Right lobe of liver (tissue), 6 donors: ENCODE measurements at places on chromosomes 3 and 15.

DNA sequence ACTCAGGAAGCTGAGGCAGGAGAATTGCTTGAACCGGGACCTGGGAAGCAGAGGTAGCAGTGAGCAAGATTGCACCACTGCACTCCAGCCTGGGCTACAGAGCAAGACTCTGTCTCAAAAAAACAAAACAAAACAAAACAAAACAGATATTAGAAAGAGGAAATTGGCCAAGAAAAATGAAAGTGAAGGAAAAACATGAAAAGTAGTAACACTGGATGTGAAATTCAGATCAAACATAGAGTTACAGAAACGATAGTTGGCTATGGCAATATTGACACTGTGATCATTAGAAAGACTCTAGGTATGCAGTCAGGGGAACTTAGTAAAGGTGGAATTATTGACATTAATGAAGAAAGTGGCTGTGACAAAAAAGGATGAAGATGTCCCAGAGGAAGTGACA is 13.2 kb upstream of the TIPARP start:
- no peak overlapping the region for H3K4me3 ChIP-seq
- no peaks in the 10 kb centered on the region for H3K27me3 ChIP-seq
- no peaks in the 10 kb centered on the region for H3K4me1 ChIP-seq
- no peak for DNase-seq
- H3K27ac ChIP-seq = no peak overlapping the region

DNA sequence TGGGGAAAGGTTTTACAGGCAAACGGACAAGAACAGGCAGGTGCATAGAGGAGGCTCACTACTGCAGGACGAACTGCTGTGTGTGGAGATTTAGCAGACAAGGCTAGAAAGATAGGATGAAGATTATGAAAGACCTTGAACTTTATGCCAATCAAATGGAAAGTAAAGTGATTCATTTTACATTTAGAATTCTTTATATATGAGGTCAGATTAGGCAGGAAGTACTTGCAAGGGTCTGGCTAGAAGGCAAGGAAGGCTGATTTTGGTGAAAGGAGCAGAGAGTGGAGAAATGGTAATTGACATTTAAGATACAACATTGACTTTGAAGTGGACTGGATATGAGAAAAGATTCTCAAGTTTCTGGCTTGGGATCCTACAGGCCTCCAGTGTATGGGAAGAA is 33.6 kb downstream of the PLSCR4 start:
- H3K27me3 ChIP-seq = no peaks in the 10 kb centered on the region
- no peak overlapping the region for H3K4me3 ChIP-seq
- peaks cover 16% of the 10 kb centered on the region for H3K4me1 ChIP-seq
- H3K36me3 ChIP-seq = no peaks in the 10 kb centered on the region
- H3K27ac ChIP-seq = no peak overlapping the region

- no peak overlapping the region for H3K27ac ChIP-seq
- H3K27me3 ChIP-seq = no peaks in the 10 kb centered on the region
- no peaks in the 10 kb centered on the region for H3K36me3 ChIP-seq
- H3K4me3 ChIP-seq = no peak overlapping the region
- no peak for DNase-seq
These were observed 179.5 kb upstream of the PDZRN3 start for GRCh38 chr3:73804204-73804603.

DNA sequence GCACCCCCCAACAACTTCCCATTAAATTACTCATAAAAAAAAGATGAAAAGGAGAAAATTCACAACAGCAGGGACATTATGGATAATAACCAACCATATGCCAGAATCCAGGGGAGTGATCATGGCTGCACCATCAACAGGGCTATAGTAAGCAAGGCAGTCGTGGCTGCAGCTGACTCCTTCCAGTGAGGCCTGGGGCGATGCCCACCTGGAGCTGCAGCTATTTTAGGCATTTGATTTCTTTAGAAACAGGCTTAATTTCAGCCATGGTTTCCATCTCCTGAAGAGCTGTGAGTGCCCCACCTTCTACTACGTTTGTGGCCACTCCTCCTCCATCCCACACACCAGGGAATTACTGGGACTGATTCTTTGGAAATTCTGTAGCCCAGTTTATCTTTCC is 84.0 kb downstream of the MINAR1 start:
- H3K36me3 ChIP-seq = no peaks in the 10 kb centered on the region
- DNase-seq = no peak
- no peak overlapping the region for H3K27ac ChIP-seq
- H3K4me1 ChIP-seq = no peaks in the 10 kb centered on the region
- no peak overlapping the region for H3K4me3 ChIP-seq

DNA sequence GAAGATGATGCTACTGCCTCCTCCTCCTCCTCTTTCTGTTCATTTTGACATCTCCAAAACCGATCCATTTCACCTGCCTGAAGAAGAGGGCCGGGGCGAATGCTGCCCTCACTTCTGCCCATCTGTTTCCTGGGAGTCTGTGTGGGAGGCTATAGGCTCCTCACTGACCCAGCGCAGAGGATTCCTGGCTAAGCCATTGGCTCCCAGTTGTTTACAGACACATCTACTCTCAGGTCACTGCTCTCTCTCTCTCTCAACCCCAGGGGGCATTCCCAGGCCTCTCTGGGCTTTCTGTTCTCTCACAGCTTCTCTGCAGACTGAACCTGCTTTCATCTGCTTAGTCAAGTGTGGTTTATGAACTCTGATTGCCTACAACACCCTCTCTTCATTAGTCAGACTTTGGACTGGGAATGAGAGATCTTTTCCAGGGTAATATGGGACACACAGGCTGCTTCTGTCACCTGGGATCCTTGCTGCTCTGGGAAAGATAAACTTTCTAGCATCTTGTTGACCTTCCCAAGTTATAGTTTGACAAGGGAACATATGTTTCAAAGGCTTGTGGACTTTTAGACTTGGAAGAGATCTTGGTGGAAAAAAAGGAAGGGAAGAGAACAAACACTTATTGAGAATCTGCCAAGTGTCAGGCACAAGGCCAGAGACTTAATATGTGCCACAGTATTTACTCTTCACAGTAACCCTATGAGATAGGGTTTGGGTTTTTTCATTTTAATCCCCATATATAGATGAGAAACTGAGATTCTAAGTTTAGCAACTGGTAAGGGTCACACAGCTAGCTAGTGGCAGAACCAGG is 30.2 kb upstream of the USP3 start:
- no peak overlapping the region for H3K4me3 ChIP-seq
- H3K27me3 ChIP-seq = no peaks in the 10 kb centered on the region
- DNase-seq = peak; percentile 85
- no peaks in the 10 kb centered on the region for H3K36me3 ChIP-seq
- peaks cover 2% of the 10 kb centered on the region for H3K4me1 ChIP-seq

DNA sequence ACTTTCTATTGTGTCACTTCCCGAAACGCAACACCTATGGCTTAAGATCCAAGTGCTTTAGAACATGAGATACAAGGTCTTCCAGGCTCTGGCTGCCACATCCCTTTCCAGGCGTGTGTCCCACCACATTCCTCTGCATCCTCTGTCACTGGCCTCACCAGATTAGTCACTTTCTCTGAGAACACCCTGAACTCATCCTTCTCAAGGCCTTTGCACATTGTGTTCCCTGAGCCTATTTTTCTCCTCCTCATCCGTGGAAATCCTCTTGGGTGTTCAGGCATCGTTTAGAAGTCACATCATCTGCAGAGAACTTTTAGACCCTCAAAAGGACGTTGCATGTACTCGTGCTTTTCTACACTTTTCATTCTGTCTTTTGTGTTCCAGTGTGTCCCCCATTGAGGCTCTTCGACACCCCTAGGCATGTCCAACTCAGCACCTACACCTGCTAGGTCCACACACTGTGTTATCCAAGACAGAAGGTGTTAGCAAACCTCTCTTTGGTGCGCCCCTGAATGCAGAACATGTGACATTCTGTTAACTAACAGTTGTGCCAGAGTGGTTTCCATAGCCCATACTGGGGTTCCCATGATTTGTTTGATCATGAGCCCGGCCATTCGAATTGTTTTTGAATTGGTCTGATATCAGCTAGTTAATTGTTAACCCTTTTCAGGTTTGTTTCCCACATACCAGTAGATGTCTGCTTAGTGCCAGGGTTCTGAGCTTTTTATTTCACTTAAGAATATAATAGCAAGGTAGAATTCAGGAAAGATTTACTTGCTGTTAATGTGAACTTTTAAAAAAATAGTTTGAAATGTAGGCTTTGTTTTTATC is 67.2 kb downstream of the LPP start:
- H3K36me3 ChIP-seq = no peaks in the 10 kb centered on the region
- H3K4me1 ChIP-seq = peaks cover 25% of the 10 kb centered on the region
- no peaks in the 10 kb centered on the region for H3K27me3 ChIP-seq
- H3K4me3 ChIP-seq = no peak overlapping the region
- no peak for DNase-seq

GRCh38 chr3:133860519-133860918 is 35.2 kb downstream of the RAB6B start:
- no peaks in the 10 kb centered on the region for H3K27me3 ChIP-seq

DNA sequence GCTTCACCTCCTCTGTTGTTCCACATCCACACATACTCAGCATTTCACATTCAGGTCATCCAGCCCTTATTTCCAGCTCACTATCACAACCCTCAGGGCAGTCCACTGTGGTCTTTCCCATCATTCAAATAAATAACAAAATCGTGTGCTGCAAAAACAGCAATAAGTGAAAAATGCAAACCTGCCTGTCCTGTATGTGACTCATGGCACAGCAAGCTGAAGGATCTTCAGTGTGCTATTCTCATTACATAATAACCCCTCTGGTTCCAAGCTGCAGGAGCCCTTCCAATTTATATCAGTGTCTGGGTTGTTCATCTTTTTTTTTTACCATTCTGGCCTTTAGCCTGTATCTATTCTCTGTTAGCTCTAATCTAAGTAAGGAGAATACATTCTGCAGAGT is 185.3 kb upstream of the UBE2E2 start:
- H3K4me3 ChIP-seq = no peak overlapping the region
- no peak overlapping the region for H3K27ac ChIP-seq
- no peaks in the 10 kb centered on the region for H3K4me1 ChIP-seq
- DNase-seq = no peak

GRCh38 chr3:183825456-183826161 is at the start of gene MAP6D1:
Gene MAP6D1, minus strand, starts transcription at chr3:183825577. Its CDS starts 30 bp downstream, at chr3:183825547.
- no peaks in the 10 kb centered on the region for H3K27me3 ChIP-seq
- H3K27ac ChIP-seq = no peak within 1 kb of the TSS
- H3K36me3 ChIP-seq = peaks cover 9% of the 10 kb centered on the region
- peak within 1 kb of the TSS; percentile 56 for H3K4me3 ChIP-seq

DNA sequence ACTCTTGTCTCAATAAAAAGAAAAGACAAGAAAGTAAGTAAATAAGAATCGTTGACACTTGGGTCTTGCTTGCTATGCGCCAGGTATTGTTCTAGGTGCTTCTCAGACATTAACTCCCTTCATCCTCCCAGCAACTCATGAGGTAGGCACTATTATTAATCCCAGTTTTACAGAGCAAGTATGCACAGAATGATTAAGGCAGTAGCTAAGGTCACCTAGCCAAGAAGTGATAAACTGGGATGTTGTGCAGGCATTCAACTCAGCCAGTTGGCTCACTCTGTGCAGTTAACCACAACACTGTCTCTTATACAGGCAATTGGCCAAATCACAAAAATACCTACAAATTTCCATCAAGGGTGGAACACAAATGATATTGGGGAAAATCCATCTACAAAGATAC is 1.7 kb upstream of the C3orf33 start:
- no peak overlapping the region for H3K4me3 ChIP-seq
- H3K27ac ChIP-seq = no peak overlapping the region
- H3K27me3 ChIP-seq = no peaks in the 10 kb centered on the region

- H3K27me3 ChIP-seq = no peaks in the 10 kb centered on the region
- H3K27ac ChIP-seq = no peak overlapping the region
- no peaks in the 10 kb centered on the region for H3K36me3 ChIP-seq
- no peak for DNase-seq
- no peaks in the 10 kb centered on the region for H3K4me1 ChIP-seq
- H3K4me3 ChIP-seq = no peak overlapping the region
These were observed 54.6 kb upstream of the TOP2B start for GRCh38 chr3:25719321-25719720.

DNA sequence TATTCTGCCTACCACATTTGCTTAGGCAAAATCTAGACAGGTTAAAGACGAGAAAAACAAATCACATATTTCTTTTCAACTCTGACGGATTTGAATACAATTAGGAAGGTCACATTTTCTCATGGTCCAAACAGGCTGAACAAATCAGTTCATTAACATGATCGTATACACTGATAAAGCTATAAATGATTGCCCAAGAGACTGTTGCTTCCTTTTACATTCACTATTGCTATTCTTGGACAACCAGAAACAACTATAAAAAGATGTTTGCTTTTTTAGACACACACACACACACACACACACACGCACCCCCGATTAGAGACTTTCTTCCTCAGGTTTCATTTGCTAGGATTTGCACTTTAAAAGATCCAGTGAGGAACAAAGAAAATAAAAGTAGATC is 122.3 kb upstream of the BHLHE40 start:
- DNase-seq = no peak
- H3K36me3 ChIP-seq = no peaks in the 10 kb centered on the region
- H3K27ac ChIP-seq = no peak overlapping the region
- H3K4me1 ChIP-seq = peaks cover 10% of the 10 kb centered on the region
- H3K4me3 ChIP-seq = no peak overlapping the region

DNA sequence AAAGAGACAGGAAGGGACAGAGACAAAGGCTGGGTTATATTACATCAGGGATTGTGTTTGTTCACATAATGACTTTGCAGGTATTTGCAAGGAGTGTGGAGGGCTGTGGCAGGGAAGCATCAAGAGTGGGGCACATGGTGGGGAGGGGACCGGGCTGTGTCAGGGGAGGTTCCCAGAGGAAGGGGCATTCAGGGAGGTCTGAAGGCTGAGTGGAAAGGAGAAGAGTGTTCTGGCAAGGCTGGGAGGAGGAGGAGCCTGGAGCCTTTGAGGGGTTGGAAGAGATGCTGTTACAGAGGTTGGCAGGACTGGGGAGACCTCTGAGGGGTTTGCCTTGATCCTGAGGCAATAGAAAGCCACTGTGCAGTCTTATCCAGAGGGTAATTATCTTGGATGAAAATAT is 49.4 kb downstream of the EXOG start:
- H3K4me3 ChIP-seq = no peak overlapping the region
- no peaks in the 10 kb centered on the region for H3K4me1 ChIP-seq
- no peaks in the 10 kb centered on the region for H3K36me3 ChIP-seq

- no peaks in the 10 kb centered on the region for H3K27me3 ChIP-seq
- H3K27ac ChIP-seq = no peak overlapping the region
- DNase-seq = no peak
- H3K36me3 ChIP-seq = no peaks in the 10 kb centered on the region
These were observed 153.9 kb downstream of the APBA2 start for GRCh38 chr15:29039466-29040369.

GRCh38 chr3:32367442-32367841 is 24.2 kb upstream of the CMTM7 start:
- H3K4me1 ChIP-seq = no peaks in the 10 kb centered on the region
- no peaks in the 10 kb centered on the region for H3K27me3 ChIP-seq
- no peak overlapping the region for H3K27ac ChIP-seq
